Right lobe of liver (tissue), 6 donors: ENCODE measurements at places on chromosomes 2 and 18.

DNA sequence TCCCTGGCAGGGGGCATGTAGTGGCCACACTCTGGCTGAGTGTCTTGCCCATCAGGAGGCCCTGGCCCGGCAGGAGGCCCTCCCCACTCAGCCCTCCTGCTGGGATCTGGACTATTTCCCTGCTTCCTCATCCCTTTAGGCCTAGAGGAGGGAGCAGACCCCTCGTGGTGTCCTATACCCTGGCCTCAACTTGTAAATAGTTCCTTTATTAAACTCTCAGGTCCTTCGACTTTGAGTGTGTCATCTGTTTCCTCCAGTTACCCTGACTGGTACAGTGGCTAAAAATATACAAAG lies 166.7 kb upstream of the GLI2 start:
- H3K36me3 ChIP-seq, result no peaks in the 10 kb centered on the region
- no peak for DNase-seq
- H3K27me3 ChIP-seq, result no peaks in the 10 kb centered on the region
- no peak overlapping the region for H3K27ac ChIP-seq
- no peaks in the 10 kb centered on the region for H3K4me1 ChIP-seq
- no peak overlapping the region for H3K4me3 ChIP-seq

GRCh38 chr2:161708350-161708975 lies 84.2 kb downstream of the SLC4A10 start:
- no peak overlapping the region for H3K4me3 ChIP-seq
- DNase-seq, result no peak
- H3K27me3 ChIP-seq, result no peaks in the 10 kb centered on the region
- H3K27ac ChIP-seq, result no peak overlapping the region
- H3K4me1 ChIP-seq, result no peaks in the 10 kb centered on the region

- H3K4me3 ChIP-seq, result no peak overlapping the region
- H3K27ac ChIP-seq, result no peak overlapping the region
- H3K4me1 ChIP-seq, result no peaks in the 10 kb centered on the region
- H3K36me3 ChIP-seq, result no peaks in the 10 kb centered on the region
- no peaks in the 10 kb centered on the region for H3K27me3 ChIP-seq
- DNase-seq, result no peak
Measured at GRCh38 chr18:28007841-28008240, 169.1 kb downstream of the CDH2 start.

DNA sequence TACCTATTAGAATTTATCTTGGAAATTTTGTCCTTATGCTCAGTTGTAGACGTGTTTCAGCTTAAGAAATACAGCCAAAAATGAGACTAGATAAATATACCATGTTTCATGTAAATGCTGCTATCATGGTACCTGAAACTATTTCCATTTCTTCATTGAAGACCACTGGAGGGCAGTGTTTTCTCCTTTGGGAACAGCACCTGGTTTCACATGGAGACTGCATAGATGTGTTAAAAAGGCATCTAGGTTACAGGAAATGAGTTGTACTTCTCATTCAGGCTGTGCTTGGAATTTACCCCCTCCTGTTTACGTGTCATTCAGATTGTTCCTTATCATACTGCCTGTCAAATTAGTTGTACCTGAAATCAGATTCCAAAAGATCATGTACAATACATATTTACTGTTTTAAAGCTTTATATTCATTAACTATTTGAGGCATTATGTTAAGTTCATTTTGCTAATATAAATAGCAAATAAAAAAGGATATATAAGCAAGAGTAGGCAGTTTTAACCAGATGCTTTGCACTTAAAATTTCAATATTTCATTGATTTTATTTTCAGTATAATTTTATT lies 57.3 kb upstream of the PSMD14 start:
- H3K4me3 ChIP-seq, result no peak overlapping the region
- H3K27ac ChIP-seq, result no peak overlapping the region
- no peak for DNase-seq

DNA sequence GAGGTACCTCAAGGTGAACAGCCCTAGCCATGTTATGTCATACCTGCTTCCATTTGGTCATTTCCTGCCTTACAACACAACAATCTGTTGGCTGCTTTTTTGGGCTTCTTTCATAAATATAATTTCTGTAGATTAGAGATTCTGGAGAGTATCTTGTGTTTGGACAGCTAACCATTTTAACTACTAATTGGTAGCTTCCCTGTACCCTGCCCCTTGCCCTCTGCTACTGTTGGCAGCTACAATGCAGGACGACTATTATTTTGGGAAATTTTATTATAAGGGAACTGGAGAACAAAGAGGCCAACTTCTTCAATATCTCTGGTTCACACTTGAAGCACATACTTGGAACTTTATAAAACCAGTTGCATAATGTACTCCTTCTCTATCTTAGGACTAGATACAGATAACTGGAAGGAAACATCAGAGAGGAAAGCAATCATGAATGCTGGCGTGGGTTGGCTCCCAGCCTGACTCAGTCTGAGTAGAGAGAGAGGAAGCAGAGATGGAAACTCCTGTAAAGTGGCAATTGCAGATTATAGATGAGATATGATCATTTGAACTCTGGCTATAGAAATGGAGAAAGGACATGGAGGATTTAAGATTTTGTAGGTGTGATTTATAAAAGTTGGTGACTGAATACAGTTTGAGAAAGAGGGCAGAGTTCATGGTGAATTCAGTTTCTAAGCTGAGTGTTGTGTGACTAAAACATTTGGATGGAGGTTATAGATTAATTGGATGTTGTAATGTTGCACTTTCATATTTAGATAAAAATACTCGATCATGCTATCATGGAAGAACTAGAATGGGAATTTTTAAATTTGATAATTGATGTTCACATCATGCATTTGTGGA lies 74.5 kb downstream of the MDH1 start:
- no peaks in the 10 kb centered on the region for H3K27me3 ChIP-seq
- peaks cover 30% of the 10 kb centered on the region for H3K4me1 ChIP-seq
- no peaks in the 10 kb centered on the region for H3K36me3 ChIP-seq
- peak; percentile 52 for DNase-seq
- H3K27ac ChIP-seq, result peak overlapping the region; percentile 75

DNA sequence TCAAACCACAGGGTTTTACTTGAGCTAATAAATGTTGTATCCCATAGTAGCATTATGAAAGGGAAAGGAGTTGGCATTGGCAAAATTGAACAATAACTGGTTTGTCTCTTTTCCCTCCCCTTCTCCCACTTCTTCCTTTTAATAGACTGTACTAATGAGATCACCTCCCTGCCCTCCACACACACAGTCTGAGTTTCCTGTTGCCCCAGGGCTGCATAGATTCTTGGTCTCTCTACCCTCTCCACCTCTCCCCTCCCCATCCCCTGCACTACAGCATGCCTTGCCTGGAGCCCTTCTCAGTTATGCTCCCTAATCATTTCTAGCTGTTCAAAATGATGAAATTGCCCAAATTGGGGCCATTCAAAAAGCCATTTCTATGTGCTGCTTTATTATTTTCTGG lies 37.2 kb upstream of the NEMP2 start:
- H3K36me3 ChIP-seq, result no peaks in the 10 kb centered on the region
- H3K27ac ChIP-seq, result no peak overlapping the region
- H3K4me1 ChIP-seq, result no peaks in the 10 kb centered on the region
- H3K4me3 ChIP-seq, result no peak overlapping the region
- no peak for DNase-seq
- no peaks in the 10 kb centered on the region for H3K27me3 ChIP-seq

- DNase-seq, result peak; percentile 75
- peak overlapping the region; percentile 98 for H3K27ac ChIP-seq
- H3K36me3 ChIP-seq, result peaks cover 7% of the 10 kb centered on the region
- peak overlapping the region; percentile 90 for H3K4me3 ChIP-seq
Measured at GRCh38 chr2:219230059-219230540, 494 bp downstream of the ANKZF1 start.

GRCh38 chr2:42116195-42117181 lies 52.7 kb upstream of the EML4 start:
- H3K4me3 ChIP-seq, result no peak overlapping the region
- H3K36me3 ChIP-seq, result no peaks in the 10 kb centered on the region
- peak overlapping the region; percentile 83 for H3K27ac ChIP-seq
- H3K4me1 ChIP-seq, result peaks cover 30% of the 10 kb centered on the region

DNA sequence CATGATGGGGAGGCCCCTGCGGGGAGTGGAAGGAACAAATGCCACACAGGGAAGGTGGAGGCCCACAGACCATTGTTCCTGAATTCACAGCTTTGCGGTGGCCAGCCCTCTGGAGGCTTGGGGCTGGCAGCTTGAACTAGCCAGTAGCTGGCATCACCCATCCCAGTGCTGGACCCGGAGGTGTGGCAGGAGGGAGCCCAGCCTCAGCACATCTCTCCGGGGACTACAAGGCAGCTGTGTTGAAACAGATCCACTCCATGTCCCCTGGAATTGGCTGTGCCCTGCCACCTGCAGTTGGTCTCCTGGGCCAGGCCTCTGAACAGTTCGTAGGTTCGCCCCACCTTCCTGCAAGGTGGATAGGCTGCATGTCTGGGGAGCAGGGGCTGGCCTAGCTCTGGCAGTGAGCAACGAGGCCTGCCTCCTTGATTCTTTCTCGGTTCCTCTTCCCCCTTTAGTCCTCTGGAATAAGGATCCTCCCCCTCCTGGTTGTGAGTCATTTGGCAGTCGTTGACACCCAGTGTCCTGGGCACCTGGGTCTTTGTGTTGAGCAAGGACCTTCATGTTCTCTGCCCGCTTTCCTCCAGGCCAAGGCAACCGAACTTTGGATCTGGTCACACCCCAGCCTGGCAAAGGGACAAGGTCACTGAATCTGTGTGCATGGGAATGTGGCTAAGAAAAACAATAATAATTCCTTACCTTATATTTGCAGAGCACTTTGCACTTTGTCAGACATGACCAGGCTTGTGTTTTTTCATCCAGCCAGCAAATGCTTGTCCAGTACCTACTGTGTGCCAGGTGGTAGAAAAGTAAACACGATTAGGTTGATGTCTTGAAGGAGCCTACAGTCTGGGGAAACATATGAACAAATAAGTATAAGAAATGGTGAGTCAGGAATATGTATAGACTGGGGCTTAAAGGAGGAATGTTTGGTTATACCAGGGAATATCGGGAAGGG lies 55.0 kb upstream of the MCFD2 start:
- peaks cover 51% of the 10 kb centered on the region for H3K4me1 ChIP-seq
- H3K27ac ChIP-seq, result peak overlapping the region; percentile 28
- H3K36me3 ChIP-seq, result no peaks in the 10 kb centered on the region
- peak; percentile 86 for DNase-seq
- no peaks in the 10 kb centered on the region for H3K27me3 ChIP-seq

DNA sequence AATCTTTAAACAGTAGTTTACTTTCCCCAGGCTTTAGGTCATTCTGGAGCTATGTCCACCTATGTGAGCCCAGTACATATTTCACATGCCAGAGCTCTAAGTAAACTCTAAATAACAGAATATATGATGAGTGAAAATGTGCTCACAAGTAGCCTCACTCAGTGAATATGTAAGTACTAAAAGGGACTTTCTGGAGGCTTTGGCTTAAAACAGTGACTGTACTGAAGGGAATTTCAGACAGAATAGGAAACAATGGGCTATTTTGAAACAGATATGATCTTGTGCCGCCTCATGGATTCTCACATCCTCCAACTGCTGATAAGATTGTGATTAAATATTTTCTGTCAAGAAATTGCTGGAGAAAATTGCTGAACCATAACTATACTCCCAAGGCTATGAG lies 747.9 kb downstream of the SOCS6 start:
- H3K4me3 ChIP-seq, result no peak overlapping the region
- H3K36me3 ChIP-seq, result no peaks in the 10 kb centered on the region
- no peak for DNase-seq
- H3K4me1 ChIP-seq, result no peaks in the 10 kb centered on the region

- DNase-seq, result no peak
- no peak overlapping the region for H3K27ac ChIP-seq
- H3K4me1 ChIP-seq, result no peaks in the 10 kb centered on the region
- H3K36me3 ChIP-seq, result no peaks in the 10 kb centered on the region
- H3K27me3 ChIP-seq, result no peaks in the 10 kb centered on the region
Measured at GRCh38 chr2:151623631-151624030, 110.6 kb downstream of the NEB start.

- H3K36me3 ChIP-seq, result no peaks in the 10 kb centered on the region
- no peaks in the 10 kb centered on the region for H3K27me3 ChIP-seq
- no peak overlapping the region for H3K4me3 ChIP-seq
- no peak overlapping the region for H3K27ac ChIP-seq
Measured at GRCh38 chr2:202172439-202173211, 65.8 kb downstream of the SUMO1 start.

DNA sequence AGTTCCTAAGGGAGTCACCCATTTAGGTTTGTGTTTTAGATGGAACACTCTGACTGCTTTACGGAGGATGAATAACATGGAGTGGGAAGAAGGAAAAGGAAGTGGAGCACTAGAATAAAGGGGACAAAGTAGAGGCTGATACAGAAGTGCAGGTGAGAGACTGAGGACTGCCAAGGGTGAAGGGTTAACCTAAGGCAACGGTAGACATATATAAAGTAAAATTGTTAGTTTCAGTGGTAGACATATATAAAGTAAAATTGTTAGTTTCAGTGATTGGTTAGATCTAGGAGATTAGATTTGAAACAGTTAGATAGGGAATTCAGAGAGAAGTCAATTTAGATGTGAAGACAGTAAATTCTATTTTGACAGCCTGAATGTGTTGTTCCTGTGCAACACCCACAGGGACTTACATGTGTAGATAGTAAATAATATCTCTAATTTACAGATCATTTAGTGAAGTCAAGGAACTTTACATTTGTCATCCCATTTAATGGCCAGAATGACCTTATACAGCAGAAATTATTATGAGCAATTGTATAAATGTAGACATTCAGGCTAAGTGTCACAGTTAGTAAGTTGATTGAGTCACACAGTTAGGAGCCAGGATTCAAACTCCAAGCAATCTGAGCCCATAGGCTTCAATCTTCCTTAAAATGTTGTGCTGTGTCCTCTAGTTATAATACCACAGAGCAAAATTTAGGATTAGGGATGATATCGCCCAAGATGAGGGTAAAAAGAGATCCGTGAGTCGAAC lies 270.8 kb upstream of the UBE2E3 start:
- no peak overlapping the region for H3K4me3 ChIP-seq
- no peak for DNase-seq
- H3K36me3 ChIP-seq, result no peaks in the 10 kb centered on the region
- H3K4me1 ChIP-seq, result no peaks in the 10 kb centered on the region
- no peaks in the 10 kb centered on the region for H3K27me3 ChIP-seq

GRCh38 chr2:28394331-28394877 lies 1.7 kb downstream of the FOSL2 start:
- peaks cover 12% of the 10 kb centered on the region for H3K4me1 ChIP-seq
- H3K36me3 ChIP-seq, result no peaks in the 10 kb centered on the region
- no peaks in the 10 kb centered on the region for H3K27me3 ChIP-seq

GRCh38 chr2:126915903-126916302 lies 17.2 kb downstream of the TEX51 start:
- no peaks in the 10 kb centered on the region for H3K4me1 ChIP-seq
- H3K4me3 ChIP-seq, result no peak overlapping the region
- no peaks in the 10 kb centered on the region for H3K36me3 ChIP-seq
- no peak for DNase-seq
- H3K27me3 ChIP-seq, result no peaks in the 10 kb centered on the region
- no peak overlapping the region for H3K27ac ChIP-seq
